ENCODE measurements at places on chromosomes 2 and 18. TPM values are rescaled to one million over a fixed set of nuclear protein-coding genes. Genes with fewer than 3 reads are reported as not detected.
A peak's percentile ranks its signal among the peaks of the same experiment; 100 is the strongest.

GPAT2 gene
- polyA plus RNA-seq, result 1.1 TPM

LAMA1 gene
- polyA plus RNA-seq, result 10.7 TPM

CRYBA2 gene
- not detected for polyA plus RNA-seq

GRCh38 chr18:46319783-46320182, 215.6 kb downstream of the HAUS1 start:
- DNase-seq, result no peak
- no peaks in the 10 kb centered on the region for H3K4me1 ChIP-seq
- no peak overlapping the region for H3K27ac ChIP-seq
- no peaks in the 10 kb centered on the region for H3K27me3 ChIP-seq
- no peak overlapping the region for H3K4me3 ChIP-seq

GRCh38 chr2:23069156-23069555, 315.8 kb upstream of the KLHL29 start:
- H3K4me1 ChIP-seq, result peaks cover 3% of the 10 kb centered on the region
- H3K4me3 ChIP-seq, result no peak overlapping the region
- H3K36me3 ChIP-seq, result no peaks in the 10 kb centered on the region
- no peak overlapping the region for H3K27ac ChIP-seq
- no peaks in the 10 kb centered on the region for H3K27me3 ChIP-seq
- DNase-seq, result no peak

- no peak overlapping the region for H3K27ac ChIP-seq
- H3K4me1 ChIP-seq, result no peaks in the 10 kb centered on the region
- DNase-seq, result peak; percentile 81
- no peak overlapping the region for H3K4me3 ChIP-seq
- no peaks in the 10 kb centered on the region for H3K27me3 ChIP-seq
- H3K36me3 ChIP-seq, result no peaks in the 10 kb centered on the region
These were observed 16.4 kb upstream of the FBLN7 start for GRCh38 chr2:112121682-112122254.

- H3K27me3 ChIP-seq, result no peaks in the 10 kb centered on the region
- H3K4me3 ChIP-seq, result no peak overlapping the region
- peaks cover 43% of the 10 kb centered on the region for H3K36me3 ChIP-seq
- no peaks in the 10 kb centered on the region for H3K4me1 ChIP-seq
- H3K27ac ChIP-seq, result no peak overlapping the region
These were observed 805 bp upstream of the KRTCAP3 start for GRCh38 chr2:27441226-27441926.

DNA sequence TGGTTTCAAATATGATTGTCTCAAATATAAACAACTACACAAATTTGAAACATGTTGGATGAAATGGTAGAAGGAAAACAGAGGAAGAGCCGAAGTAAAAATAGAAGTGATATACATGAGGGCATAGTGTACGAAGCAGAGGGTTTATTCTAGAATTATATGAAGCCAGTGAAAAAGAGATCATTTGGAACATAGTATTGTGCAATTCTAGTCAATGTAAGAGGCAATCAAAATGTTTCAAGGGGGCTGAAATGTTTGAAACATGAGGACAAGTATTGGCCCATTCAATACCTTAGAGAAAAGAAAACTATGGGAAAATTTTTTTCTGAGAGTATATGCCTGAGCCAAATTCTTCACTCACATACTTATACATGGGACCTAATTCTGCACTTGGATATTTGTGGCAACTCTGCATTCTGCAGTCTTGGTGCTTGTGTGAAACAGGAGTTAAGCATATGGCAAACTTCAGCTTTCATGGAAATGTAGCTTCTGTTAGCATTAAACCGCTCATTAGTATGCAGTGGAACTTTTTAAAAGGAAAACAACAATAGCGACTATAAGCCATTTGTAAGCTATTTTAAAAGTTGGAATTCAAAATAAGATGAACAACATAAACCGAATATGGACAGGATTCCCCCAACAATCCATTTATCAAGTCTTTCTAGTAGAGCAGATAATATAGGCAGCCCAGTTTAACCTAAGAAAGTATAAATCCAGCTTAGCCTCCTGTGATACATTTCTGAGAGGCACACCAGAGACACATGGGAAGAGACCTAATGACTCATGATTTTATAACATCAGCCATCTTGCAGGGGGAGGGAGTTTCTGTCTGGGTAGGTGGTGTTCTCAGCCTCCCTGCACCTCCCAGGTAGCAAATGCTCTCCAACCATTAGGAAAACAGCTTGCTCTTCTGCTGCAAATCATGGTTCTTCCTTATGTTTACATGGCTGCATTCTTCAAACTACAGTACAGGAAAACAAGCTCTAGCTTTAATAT, 197.8 kb downstream of the PAX3 start:
- H3K36me3 ChIP-seq, result no peaks in the 10 kb centered on the region
- no peaks in the 10 kb centered on the region for H3K27me3 ChIP-seq
- DNase-seq, result no peak
- no peaks in the 10 kb centered on the region for H3K4me1 ChIP-seq
- H3K4me3 ChIP-seq, result no peak overlapping the region
- H3K27ac ChIP-seq, result no peak overlapping the region

- H3K4me3 ChIP-seq, result no peak overlapping the region
- DNase-seq, result no peak
- no peaks in the 10 kb centered on the region for H3K27me3 ChIP-seq
- H3K36me3 ChIP-seq, result no peaks in the 10 kb centered on the region
- peak overlapping the region; percentile 14 for H3K27ac ChIP-seq
- H3K4me1 ChIP-seq, result no peaks in the 10 kb centered on the region
These were observed 9.5 kb downstream of the UGT1A6 start for GRCh38 chr2:233702238-233702637.

GRCh38 chr18:32111706-32112105, 20.0 kb downstream of the RNF138 start:
- no peak for DNase-seq
- no peaks in the 10 kb centered on the region for H3K4me1 ChIP-seq

GRCh38 chr2:85601771-85602475, 575 bp downstream of the TMEM150A start:
- H3K27me3 ChIP-seq, result no peaks in the 10 kb centered on the region
- peak overlapping the region; percentile 77 for H3K27ac ChIP-seq
- H3K4me1 ChIP-seq, result peaks cover 41% of the 10 kb centered on the region
- H3K4me3 ChIP-seq, result peak overlapping the region; percentile 98
